ENCODE measurements at places on chromosomes 3 and 15.

- DNase-seq, result no peak
Observed at GRCh38 chr15:84816694-84817465, at the start of gene ALPK3. ALPK3 (plus strand) TSS chr15:84817356; CDS start chr15:84817453, 97 bp downstream.

DNA sequence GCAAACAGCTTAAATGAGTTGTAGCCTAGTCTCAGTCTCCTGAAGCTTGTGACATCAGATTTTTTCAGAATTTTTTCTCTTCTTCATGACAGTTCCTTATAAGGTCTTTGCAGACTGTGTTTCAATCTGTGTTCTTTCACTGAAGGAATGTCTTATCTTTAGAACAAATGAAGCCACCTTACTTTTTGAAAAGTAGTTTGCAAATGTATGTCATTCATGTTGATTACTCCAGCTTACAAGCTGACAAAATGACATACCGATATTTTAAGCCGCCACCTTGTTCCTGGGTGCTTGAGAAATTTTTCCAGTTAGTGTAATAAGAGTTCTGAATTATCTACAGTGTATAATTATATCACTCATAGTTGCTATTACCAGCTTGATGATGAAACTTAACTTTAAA, 57.0 kb downstream of the ASTE1 start:
- DNase-seq, result no peak

- peak; percentile 73 for DNase-seq
Observed at GRCh38 chr15:90071220-90071807, 31.0 kb downstream of the IDH2 start.

GRCh38 chr15:40108061-40108854, 421 bp downstream of the BMF start:
- no peak for DNase-seq

- no peak for DNase-seq
Observed at GRCh38 chr3:46205286-46205960, 2.7 kb downstream of the CCR1 start.

DNA sequence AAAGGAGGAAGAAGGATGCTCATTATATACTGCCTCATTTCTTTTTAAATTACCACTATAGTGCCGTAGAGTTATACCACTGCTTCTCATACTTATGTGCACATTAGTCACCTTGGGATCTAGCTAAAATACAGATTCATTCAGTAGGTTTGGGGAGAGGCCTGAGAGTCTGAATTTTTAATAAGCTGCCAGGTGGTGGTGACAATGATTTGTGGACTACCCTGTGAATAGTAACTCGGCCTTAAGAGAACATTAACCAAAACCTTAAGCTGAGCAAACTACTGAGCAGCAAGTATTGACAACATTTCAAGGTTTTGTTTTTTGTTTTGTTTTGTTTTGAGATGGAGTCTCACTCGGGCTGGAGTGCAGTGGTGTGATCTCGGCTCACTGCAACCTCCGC, 19.8 kb downstream of the UBA5 start:
- DNase-seq, result no peak

GRCh38 chr3:70276901-70277300, 35.5 kb downstream of the MDFIC2 start:
- DNase-seq, result no peak

GRCh38 chr15:64975390-64975789, 14.3 kb downstream of the SPG21 start:
- no peak for DNase-seq

DNA sequence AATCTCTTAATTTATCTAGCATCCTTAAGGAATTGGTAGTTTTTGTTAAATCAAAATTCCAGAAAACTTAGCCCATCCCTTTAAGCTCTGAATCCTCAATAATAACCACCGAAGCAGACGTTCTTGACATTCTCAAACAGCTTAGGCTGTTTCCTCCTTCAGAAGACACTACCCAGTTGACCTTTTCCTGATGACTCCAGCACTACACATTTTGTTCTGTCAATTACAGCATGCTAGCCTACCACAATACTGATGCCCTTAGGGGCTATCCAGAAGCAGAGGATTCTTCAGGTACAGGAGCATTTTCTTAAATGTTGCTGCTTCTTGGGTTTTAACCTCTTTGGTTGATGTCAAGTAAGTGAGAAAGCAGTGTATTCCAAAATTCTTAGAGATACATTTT, 33.4 kb downstream of the ETV5 start:
- no peak for DNase-seq

DNA sequence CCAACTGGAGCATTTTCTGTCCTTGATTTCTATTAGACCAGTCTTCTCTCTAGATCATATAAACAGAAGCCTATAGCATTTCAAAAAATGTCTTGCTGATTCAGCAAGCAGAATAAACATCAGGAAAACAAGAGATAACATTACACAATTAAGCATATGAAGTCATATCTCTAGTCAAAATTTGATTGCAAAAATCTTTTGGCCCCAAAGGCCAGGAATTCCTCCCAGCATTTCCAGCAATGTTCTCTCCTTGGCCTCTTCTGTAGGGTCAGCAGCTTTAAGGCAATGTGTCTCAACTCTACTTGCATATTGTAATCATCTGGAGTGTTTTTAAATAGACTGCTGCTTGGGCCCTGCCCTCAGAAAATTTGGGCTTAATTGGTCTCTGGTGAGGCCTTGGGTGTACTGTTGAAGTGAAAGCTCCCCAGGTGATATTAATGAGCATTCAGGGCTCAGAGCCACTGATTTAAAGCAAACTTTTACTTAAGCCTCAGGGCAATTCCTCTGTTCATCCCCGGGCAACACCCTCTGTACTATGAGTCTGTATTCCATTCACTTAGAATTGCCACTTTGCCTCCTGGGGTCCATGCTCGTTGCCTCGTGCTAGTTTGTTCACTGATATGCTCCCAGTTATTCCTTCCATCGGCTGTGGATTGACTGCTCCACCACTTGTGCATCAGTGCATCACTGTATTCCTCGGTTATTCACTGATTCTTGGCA, 1072.6 kb downstream of the ROBO2 start:
- no peak for DNase-seq

- DNase-seq, result no peak
Observed at GRCh38 chr15:28929200-28929599, 43.4 kb downstream of the APBA2 start.

DNA sequence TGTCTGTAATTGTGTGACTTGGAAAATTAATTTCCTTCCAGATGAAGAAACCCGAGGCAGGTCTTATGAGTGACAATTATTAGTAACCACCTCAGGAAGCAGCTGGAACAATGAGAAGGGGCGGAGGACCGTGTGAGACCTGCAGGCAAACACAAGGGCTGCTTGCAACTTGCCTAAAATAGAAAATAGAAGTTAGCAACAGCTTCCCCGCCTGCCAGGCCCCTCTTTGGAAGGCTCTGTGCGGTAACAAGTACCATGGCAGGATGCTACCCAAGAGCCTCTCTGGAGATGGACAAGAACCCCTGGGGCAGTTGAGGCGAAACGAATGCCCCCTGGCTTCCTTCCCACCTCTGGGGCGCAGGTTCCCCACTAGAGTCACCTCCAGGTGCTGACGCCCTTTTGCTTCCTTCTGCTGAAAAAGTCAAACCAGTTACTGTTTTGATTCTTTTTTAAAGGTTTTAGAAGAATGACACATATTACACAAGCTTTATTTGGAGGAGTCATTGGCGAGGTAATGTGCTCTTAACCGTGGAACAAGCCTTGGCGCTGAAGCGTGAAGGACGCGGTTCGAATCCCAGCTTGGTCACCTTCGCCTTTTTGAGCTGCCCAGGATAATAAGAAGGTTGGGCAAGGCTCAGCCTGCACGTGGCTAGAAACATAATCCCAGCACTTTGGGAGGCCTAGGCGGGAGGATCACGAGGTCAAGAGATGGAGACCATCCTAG, 47.0 kb upstream of the SYNM start:
- no peak for DNase-seq

GRCh38 chr15:63389902-63390670, 8.4 kb upstream of the CA12 start:
- no peak for DNase-seq

- no peak for DNase-seq
Observed at GRCh38 chr3:83738202-83738601, 1220.6 kb upstream of the CADM2 start.
